GM12892 (cell line): ENCODE measurements at places on chromosomes 2 and 18.

DNA sequence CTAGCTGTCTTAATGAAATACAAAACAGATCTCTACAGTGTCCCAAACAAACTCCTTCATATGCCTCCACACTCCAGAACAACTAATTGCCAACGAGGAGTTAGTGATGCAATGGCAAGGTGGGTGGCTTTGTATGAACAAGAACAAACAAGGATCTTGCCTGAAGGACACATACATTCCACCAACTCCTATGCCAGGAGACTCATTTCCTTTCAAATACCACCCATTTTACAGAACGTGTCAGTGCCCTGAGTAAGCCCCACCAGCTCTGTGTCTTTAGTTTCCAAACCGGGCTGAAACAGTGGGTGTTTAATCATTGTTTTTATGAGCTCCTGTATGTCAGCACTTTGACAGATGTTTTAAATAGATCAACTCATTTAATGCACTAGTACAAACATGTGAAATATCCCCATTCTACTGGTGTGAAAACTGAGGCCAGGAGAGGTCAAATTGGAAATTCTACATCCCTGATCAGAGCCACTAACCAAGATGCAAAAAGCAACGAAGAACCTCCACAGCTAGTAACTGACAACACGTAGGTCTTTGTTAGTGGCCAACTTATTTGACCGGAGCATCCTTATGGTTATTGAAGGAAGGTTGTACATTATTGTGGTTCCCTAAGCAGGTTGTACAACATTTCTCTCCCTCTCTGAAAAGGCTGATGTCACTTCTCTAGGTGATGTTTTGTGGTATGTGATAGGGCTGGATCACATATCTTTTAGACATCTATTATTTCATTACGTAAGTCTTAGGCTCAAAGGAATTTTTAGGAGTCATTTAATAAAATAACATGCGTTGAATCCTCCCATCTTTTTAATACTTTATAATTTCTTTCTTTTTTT, 534.9 kb upstream of the TNP1 start:
- no peak for DNase-seq

DNA sequence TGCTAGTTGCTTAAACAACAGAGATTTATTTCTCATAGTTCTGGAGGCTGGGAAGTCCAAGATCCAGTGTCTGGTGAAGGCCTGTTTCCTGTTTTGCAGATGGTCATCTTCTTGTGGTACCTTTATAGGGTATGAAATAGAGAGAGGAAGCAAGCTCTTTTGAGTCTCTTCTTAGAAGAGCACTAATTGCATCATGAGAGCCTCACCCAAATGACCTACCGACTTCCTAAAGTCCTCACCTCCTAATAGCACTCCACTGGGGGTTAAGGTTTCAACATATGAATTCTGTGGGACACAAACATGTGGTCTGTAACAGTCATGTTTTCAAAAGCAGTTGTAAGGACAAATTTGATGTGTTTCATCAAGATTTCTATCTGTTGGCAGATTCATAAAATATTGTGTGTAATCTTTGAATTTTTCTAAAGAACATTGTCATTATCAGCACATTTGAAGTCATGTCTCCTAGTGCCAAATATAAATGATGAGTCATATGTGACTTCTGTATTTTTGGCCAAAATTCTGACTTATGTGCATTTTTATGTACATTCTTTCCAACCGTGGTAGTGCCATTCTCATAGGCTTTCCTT, 45.3 kb downstream of the CD28 start:
- no peak for DNase-seq

GRCh38 chr2:235320326-235320725, 173.5 kb upstream of the AGAP1 start:
- DNase-seq = no peak

GRCh38 chr2:97914691-97915213, 81.0 kb downstream of the TMEM131 start:
- no peak for DNase-seq

GRCh38 chr18:23337599-23338444, 115.3 kb upstream of the RIOK3 start:
- no peak for DNase-seq

GRCh38 chr2:160332318-160332717, 132.2 kb upstream of the ITGB6 start:
- DNase-seq = no peak

- DNase-seq = no peak
Observed at GRCh38 chr2:79327460-79327859, 167.9 kb upstream of the REG3A start.

DNA sequence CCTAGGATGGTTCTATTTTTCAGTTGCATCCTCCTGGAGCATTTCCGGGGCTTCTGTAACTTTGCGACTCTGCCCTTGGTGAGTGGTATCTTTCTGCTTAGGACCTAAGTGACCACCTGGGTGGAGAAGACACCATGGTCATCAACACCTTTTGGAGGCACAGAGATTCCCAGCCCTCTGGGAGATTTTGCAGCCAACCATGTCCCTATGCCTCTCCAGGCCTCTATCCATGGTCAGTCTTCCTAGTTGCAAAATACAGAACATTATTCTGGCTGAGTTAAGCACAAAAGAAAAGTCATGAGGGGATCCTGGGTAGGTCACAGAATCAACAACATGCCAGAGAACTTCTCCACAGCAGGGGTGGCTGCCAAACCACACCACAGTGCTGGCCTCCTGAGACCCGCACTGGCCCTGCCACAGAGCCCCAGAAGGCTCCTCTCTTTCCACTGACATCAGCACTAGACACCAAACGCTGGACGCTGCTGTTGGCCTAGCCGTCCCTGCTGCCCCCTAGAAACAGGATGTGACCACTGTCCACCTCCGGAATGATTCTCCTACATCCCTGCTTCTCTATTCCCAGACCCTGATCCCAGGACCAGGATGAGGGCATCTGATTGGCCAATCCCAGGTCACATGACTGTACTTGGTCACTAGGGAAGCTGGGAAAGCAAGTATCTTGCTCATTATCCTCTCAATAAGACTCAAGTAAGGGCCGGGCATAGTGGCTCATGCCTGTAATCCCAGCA, 47.7 kb downstream of the SMAD7 start:
- no peak for DNase-seq

GRCh38 chr2:45612731-45613130, 1.7 kb upstream of the SRBD1 start:
- no peak for DNase-seq

DNA sequence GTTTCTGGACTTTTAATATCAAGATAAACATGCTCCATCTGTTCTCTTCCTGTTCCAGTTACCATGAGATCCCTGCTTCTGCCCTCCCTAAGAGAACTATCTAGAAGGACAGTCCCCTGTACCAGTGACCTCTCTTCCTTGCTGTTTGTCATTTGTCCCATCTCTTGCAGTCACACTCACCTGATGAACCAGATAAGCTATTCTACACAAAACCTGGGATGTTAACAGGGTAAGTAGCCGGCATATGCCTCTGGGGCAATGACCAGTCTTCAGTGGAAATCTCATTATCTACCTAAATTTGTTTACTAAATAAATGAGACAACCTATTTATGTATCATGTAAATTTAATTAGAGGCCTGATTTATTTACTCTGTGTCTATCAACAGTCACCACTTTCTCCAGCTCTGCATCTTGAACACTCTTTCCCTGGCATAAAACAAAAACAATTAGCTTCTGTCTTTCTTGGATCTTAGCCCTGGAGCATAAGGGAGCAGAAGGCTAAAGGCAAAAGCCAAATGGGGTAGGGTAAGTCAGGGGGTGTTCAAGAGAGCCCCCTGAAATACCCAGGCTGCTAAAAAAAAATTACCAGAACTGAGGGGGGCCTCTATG, 337.7 kb downstream of the ALK start:
- no peak for DNase-seq

DNA sequence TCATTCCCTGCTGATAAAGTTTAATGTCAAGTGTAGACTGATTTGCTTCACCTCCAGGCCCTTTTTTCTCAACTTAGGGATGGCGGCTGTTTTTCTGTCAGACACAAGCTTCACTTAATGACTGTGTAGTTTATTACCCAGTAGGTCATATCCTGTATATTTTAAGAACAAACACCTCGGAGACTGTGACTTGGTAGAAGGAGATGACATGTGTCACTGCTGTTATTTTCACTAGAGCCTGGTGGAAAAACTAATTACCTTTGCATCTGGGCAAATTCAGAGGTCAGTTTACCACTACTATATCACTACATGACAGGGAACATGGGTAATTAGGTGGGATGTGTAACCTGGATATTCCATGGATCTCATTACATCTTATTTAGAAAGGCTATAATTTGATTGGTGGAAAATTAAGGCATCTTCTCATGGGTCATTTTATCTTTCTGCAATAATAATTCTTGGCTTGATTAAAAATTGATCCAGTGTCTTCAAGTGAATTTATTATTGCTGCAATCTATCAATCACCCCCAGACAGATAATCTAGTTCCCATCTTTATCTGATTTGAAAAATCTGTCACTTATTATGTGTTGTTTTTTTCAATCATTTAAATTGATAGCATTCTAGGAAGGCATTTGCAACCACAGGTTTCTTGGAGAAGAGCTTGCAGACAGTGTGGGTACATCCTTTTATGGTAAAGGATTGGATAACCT, 353.8 kb upstream of the SPRED2 start:
- no peak for DNase-seq
